ENCODE measurements at places on chromosomes 1 and 21.

GRCh38 chr1:205929496-205930194, 13.6 kb downstream of the SLC26A9 start:
- no peak for DNase-seq

DNA sequence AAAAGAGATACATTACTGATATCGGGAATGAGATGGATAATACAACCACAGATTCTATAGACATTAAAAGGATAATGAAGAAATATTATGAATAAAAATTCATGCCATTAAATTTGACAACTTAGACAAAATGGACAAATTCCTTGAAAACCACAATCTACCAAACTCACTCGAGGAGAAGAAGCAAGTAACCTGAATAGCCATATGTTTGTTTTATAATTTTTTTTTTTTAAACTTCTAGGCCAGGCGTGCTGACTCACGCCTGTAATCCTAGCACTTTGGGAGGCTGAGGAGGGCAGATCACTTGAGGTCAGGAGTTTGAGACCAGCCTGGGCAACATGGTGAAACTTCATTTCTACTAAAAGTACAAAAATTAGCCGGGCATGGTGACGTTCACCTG, 327.9 kb downstream of the VAV3 start:
- no peak for DNase-seq

- no peak for DNase-seq
Observed at GRCh38 chr1:109716570-109717090, 4.6 kb downstream of the GSTM5 start.

DNA sequence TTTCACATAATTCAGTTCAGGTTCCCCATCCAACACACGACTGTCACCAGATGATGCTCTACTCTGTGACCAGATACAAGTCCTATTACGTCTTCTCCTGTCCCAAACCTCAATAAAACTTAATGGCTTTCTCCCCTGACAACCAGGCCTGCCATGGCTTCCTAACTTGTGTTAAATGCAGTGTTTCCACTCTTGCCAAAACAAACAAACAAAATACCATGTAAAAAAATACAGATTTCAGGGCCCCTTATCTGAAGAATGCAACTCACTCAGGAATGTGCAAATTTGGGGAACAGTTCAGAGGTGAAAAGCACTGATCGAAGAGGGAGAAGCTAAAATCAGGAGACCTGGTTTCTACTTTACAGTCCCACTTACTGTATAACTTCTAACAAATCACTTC, 863 bp upstream of the NUF2 start:
- no peak for DNase-seq

DNA sequence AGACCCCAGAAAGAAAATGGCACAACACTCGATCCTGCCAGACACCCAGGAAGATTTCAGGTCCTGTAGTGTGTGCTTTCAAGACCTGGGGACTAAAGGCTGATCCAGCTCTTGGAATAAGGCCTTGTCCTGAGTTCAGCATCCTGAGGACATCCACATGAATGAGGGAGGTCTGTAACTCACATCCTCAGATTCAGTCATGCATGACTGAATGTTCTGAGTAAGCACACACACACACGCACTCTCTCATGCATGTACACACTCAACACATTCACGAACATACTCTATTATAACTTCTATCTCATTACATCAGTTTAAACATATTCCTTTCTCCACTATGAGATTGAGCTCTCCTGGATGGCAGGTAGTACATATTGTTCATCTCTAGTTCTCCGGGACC, 273.4 kb upstream of the BEND5 start:
- DNase-seq, result no peak
